ENCODE measurements at places on chromosomes 7 and 10.

DNA sequence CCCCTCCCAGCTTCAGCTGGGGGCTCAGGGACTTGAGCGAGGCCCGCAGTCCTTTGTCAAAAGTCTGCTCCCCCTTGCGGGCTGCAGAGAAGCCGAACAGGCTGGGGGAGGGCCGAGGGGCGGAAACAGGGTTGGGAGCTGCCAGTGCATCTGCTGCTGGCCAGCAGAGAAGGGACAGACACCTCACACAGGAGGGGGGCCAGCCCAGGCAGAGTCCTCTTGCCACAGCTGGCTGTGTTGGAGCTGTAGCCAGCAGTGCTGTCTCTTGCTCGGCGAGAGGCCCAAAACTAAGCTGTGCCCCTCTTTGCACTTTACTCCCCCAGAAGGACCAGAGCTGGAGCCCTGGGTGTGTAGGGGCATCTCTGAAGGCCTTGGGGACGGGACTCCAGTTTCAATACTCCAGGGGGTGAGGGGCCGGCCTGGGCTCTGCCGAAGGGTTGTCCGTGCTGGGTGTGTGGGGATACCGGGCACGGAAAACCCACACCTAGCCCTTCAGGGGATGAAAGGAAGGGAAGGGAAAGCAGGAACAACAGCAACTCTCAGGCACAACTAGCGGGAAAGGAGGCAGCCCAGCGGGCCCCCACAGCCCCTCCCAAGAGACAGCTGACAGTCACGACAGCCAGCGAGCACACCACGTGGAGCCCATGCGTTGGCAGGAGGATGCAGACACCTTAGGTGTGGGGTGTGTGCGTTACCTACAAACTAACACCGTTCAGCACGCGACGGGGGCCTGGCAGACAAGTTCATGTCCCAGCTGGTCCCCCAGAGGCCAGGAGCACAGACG is 17.8 kb downstream of the YKT6 start:
- peak; percentile 88 for DNase-seq

GRCh38 chr10:75612904-75613684 is 181.7 kb downstream of the LRMDA start:
- no peak for DNase-seq

GRCh38 chr10:120998782-120999285 is 147.7 kb downstream of the WDR11 start:
- DNase-seq, result no peak

DNA sequence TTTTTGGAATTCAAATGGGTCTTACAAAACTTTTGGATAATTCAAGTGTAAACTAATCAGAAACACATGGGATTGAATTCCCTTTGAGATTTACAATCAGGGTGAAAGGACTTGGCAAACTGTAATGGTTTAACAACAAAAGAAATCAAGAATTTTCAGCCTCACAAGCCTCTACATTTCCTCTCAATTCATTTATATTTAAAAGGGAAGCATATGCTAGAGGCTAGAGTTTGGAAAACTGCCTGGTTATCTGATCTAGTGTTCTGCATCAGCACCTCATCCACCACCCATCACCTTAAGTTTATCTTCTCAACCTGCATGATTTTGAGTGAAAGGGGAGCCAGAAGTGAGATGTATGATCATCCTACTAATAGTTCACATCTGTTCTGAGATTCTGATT is 120.7 kb downstream of the TES start:
- DNase-seq, result no peak

- no peak for DNase-seq
Measured at GRCh38 chr7:11216276-11216675, 242.6 kb downstream of the PHF14 start.

- peak; percentile 90 for DNase-seq
Measured at GRCh38 chr7:27677912-27678612, 15.4 kb upstream of the HIBADH start.

- DNase-seq, result peak; percentile 42
Measured at GRCh38 chr10:121994429-121994941, 5.5 kb downstream of the TACC2 start.

GRCh38 chr7:28069807-28070206 is 110.8 kb downstream of the JAZF1 start:
- DNase-seq, result no peak

GRCh38 chr7:91080351-91080750 is 183.9 kb upstream of the FZD1 start:
- no peak for DNase-seq

DNA sequence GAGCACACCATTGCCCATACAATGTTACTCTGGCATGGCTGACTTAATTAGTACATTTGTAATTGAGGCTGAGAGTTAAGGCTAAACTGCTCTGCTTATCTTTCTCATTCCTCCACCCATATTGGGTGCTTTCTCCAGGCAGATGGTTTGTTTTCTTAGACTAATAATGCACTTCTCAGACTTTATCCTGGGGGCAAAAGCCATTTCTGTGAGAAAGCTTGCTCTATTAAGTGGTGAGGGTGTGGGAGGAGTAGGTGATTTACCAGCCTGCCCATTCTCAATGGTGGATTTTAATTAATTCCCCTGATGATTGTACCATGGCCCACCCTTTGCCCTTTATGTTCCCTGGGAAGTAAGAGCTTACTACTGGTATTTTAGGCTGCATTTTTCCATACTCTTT is 174.8 kb downstream of the FOXP2 start:
- DNase-seq, result no peak

GRCh38 chr10:127198721-127199120 is 2.3 kb upstream of the INSYN2A start:
- peak; percentile 17 for DNase-seq

GRCh38 chr10:17744341-17744861 is 7.6 kb upstream of the TMEM236 start:
- DNase-seq, result no peak

GRCh38 chr7:42065942-42066341 is 171.1 kb downstream of the GLI3 start:
- no peak for DNase-seq

DNA sequence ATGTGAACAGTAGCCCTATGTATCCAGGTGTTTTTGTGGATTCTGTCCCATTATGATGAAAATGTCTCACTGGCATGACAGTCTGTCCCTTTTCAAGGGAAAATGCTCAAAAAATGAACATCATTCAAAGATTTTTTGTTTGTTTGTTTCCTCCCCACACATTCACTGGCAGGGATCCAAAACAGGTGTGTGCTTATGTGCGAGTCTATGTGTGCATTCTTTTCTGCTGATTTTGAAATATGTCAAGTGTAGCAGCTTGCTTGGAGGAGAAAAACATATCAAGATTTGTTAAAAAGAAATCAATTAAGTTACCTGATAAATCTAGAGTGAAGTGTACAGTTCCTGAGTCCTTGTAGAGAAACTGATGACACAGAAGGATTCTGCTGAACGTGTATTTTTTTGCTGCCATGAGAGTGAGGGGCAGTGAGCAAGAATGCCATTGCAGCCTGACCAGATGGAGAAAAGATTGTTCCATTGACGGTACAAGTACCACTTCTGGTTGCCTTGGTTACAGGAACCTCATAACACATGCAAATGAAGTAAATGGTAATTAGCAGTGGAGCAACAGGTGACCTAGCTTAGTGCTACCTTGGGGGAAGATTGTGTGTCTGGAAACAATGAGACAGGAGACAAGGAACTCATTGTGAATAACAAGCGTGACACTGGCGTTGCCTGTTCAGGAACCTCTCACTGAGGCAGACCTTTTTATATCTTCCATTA is 277.4 kb upstream of the PHYHIPL start:
- peak; percentile 29 for DNase-seq

DNA sequence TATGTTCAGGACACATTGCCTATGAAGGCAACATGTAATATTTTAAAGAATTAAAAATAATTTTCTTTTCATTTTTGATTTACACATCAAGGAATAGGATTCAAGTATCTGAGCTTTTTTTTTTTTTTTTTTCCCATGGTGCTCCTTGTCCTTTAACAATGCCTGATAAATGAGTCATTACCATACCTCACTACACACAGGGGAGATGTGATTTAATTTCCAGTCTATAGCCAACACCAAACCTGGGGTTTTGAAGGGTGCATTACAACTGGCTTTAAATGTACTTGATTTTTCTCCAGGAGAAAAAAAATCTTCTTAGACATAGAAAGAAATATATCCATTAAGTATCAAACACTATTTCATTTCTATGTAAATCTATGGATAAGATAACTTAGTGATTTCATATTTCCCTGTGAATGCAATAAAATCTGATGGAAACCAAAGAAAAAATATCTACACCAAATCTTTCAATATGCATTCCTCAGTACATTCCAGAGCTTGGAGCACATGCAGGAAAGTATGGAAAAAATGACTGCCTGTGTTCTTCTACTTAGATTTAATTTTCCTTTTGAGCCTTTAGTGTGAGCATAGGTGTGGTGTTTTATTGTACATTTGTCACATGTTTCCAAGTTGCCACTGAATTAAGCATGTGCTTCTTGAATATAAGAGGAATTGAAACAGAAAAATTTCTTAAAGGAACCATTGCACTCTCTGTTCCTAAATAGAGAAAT is 204.8 kb upstream of the MEOX2 start:
- DNase-seq, result no peak

- DNase-seq, result no peak
Measured at GRCh38 chr7:23710000-23710399, at the start of gene STK31. STK31 (plus strand) TSS chr7:23710219; CDS start chr7:23710286, 67 bp downstream.

DNA sequence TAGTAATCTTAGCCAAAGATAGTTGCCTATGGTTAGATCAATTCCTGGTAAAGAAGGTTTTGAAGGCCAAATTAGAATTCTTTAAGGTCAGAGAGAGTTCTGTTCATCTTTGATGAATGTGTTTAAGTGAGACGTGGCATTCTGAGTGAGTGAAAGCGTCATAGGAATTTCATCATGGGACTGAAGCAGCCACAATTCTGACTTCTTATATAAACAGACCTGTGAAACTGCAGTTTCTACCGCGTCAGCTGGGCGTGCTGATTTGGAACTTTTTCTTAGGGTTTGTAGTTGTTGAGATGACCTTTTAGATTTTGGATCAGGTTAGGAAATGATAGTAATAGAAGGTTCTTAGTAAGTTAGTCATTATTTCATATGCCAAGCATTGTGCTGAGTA is 103.8 kb downstream of the CNNM2 start:
- no peak for DNase-seq

DNA sequence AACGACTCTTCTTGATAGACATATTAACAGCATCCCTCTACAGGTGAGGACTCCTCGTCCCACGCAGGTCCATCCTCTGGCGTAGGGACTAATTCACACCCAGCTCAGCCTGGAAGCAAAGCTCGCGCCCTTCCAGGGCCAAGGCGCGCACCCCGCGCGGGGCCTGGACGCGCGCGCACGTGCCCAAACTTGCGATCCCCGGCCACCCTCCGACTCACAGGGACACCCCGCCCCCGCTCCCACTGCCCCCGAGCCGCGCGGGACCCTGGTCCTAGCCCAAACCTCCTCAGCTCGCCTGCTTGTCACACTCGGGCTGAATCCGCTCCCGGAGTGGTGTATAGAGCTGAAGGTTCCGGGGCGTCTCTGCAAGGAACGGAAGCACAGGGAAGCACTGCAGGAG is 76.9 kb downstream of the ZNF248 start:
- no peak for DNase-seq

DNA sequence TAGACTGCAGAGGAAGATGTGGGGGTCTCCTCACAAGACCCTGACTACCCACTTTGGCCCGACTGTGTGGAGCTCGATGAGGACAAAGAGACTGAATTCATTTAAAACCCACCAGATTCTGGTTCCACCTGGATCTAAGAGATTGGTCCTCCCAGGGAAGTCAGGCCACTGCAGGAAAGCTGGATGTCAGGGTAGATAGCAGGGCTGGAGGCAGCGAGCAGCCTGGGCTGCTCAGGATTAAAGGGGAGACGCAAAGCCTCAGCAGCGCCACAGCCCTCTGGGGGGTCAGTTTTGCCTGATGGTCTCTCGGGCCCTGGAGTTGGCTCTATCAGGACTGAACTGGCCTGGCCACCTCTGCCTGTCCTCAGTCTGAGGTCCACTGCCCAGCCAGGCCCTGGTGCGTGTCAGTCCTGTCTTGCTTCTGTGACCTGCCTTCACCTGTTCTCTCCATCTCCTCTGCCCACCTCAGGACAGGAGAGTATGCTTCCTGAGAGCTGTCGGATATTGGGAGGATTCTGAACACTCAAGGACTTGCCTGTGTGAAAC is 12.2 kb upstream of the KLRG2 start:
- DNase-seq, result no peak

DNA sequence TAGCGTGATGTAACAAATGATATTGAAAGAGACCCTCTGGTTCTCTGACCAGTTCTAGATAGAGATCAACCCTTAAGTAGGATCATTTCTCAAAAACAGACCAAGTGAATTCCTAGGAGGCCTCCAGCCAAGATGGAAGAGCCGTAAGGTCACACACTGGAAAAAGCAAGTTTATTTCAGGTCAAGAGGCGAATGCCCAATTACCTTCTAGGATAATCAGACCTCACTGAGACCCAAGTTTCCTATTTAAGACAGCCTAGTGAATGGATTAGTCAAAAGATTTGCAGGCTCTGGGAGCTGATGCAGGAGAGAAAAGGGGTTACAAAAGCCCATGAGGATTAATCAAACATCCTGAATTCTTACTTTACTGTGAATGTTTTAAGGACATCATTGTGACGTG is 486.1 kb upstream of the NRP1 start:
- no peak for DNase-seq

DNA sequence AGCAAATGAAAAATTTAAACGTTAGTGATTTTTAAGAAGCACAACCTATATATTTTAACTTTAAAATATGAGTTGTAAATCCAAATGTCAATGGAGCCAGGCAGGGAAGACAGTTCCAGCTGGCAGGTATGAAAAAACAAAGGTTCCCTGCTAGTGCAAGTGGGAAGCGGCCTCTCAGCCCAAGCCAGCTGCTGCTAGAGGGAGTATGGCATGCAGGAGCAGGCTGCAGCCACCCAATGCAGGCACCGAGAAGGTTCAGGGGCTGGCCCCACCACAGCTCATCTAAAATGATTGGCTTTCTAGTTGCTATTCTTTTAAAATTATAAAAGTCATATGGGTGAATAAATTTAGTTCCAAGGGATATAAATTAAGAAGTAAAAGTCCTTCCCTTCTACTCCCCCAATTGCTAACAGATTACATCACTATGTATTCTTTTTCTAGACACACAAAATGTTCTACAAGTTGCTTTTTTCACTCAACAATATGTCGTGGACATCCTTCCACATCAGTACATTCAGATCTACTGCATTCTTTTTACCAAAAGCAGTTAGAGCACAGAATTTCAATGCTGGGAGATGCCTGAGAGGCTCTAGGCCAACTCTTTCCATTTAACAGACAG is 69.3 kb downstream of the SGMS1 start:
- no peak for DNase-seq

DNA sequence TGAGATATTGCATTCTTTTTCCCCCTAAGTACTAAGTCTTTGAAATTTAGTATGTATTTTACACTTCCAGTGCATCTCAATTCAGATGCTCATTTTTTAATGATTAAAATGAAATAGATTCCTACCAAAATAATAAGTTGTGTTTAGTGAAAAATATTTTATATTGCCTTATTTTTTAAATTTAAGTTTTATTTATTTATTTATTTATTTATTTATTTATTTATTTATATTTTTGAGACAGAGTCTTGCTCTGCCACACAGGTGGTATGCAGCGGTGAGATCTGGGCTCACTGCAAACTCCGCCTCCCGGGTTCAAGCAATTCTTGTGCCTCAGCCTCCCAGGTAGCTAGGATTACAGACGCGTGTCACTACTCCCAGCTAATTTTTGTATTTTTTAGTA is 95.5 kb downstream of the RPS24 start:
- no peak for DNase-seq
